ENCODE measurements at places on chromosomes 1 and 21. TPM values are rescaled to one million over a fixed set of nuclear protein-coding genes. Genes with fewer than 3 reads are reported as not detected.

The CD84 gene
- 6.4 TPM for total RNA-seq

The CELA3A gene
- not detected for total RNA-seq

The CHODL gene
- total RNA-seq: 145 TPM

The TNFRSF1B gene
- total RNA-seq: 8.0 TPM

The HES3 gene
- not detected for total RNA-seq

The SLC2A5 gene
- 74.1 TPM for total RNA-seq

The CELA2A gene
- total RNA-seq: 3.7 TPM

The KCNE2 gene
- not detected for total RNA-seq

The TSPAN2 gene
- total RNA-seq: 1.0 TPM

The FCRL2 gene
- 0.16 TPM for total RNA-seq

The B4GALT2 gene
- total RNA-seq: 65.9 TPM
